ENCODE measurements at places on chromosomes 11 and 22.

GRCh38 chr11:64361659-64362058, 2.7 kb downstream of the RPS6KA4 start:
- DNase-seq, result no peak

DNA sequence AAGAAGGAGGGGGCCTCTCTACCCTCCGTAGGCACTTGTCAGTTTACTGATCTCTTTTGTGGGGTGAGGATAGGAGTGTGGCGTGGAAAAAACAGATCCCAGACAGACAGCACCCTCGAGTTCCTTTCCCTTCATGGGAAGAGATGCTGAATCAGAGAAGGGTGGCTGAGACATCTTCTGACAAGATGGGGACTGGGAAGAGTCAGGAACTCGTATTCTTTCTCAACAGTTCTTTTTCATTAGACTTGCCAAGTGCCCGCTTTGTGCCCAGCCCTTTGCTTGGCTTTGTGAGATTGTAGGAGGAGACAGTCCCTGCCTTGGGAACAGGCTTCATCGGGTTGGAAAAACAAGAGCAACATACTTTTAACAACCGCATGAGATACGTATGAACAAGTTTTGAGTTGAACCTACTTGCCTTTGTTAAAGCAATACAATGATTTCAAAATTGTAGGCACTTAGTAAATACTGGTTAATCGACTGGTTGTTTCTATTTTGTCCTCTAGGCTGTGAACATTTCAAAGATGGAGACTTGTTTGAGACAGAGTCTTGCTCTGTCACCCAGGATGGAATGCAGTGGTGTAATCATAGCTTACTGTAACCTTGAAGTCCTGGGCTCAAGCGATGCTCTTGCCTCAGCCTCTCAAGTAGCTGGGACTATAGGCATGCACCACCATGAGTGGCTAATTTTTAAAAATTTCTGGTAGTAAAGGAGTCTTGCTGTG, 1.1 kb downstream of the RRM1 start:
- DNase-seq, result peak; percentile 31

DNA sequence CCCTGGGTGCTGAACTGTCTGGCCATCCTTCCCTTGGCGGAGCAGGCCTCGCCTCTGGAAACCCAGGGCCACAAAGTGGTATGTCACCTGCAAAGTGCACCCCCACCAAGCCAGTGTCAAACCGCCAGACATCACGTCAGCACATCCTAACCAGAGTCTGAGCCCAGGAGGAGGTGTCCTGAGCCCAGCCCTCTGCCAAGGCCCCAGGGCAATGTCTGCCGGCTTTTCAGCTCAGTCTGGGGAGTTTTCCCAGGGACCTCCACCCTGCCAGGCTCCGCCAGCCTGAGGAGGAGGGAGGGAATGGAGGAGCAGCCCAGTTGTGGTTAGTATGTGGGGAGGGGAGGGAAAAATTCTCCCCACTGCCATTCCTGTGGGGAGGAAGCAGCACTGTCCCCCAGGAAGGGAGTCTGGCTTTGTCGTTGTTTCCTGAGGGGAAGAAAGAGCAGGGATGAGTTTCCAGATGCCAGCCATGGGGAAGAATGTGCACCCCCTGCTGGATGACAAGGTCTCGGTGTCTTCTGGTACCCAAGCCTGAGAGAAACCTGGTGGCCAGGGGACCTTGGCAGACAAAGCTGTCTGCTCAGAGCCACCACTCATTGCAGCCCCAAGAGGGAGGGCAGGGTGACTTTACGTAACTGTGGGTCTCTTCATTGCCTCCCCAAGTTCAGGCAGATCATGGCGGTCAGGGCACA, 81.4 kb upstream of the CD82 start:
- no peak for DNase-seq

- DNase-seq, result no peak
These were observed 8.2 kb downstream of the C11orf21 start for GRCh38 chr11:2293531-2293971.

DNA sequence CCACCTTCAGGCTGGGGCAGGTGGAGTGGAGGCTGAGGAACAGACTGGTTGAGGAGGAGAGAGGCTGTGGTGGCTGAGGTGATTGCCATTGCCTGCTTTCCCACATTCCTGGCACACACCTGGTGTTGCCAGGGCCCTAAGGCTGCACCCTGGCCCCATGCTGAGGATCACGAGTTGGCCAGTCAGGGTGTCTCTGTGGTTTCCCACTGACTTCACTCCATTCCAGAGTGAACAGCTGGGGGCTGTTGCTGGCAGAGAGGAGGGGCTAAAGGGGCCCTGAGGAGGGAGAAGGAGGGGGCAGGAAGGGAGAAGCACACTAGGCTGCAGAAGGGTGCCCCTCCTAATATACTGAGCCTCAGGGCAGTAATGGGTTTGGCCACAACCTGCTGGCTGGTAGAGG, 1.8 kb downstream of the TMEM86A start:
- peak; percentile 39 for DNase-seq

DNA sequence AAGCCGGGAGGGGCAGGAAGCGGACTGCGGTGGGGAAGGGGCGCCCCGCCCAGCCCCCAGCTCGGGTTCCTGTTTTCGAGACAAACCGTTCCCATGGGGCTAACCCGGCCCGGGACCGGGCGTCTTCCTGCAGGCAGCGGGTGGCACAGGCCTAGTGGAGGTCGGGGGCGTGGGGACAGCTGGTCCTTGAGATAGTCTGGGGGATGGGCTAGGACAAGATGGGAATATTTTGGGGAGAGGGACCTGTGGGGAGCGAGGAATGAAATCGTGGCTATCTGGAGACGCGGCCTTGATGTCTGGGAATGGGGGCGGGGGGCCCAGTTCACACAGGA, 1.2 kb upstream of the RASGRP2 start:
- DNase-seq, result no peak

DNA sequence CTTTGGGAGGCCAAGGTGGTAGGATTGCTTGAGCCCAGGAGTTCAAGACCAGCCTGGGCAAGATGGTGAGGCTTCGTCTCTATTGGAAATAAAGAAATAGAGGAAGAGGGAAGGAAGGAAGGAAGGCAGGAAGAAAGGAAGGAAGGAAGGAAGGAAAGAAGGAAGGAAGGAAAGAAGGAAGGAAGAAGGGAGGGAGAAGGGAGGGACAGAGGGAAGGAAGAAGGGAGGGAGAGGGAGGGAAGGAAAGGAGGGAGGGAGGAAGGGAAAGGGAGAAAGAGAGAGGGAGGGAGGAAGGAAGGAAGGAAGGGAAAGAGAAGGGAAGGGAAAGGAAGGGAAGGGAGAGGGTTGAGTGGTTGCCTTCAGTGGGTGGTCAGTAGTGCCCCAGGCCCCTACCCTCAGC, 13.9 kb upstream of the PNPLA3 start:
- no peak for DNase-seq

GRCh38 chr22:24400034-24400725, 27.2 kb upstream of the ADORA2A start:
- DNase-seq, result no peak

DNA sequence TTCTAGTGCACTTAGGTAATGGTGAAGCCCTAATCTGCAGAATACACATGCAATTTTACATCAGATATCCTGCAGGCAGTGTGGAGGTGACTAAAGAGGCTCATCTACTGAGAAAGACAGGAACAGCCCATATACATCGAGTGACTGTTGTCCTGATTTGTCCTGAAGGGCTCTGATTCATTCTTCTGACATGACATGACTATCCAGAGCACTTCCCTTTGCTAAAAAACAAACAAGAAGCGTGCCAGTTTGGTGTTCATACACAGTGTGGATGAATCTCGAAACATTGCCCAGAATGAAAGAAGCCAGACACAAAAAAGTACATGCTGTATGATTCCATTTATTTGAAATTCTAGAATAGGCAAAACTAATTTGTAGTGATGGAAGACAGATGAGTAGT, 48.0 kb upstream of the AMPD3 start:
- no peak for DNase-seq

DNA sequence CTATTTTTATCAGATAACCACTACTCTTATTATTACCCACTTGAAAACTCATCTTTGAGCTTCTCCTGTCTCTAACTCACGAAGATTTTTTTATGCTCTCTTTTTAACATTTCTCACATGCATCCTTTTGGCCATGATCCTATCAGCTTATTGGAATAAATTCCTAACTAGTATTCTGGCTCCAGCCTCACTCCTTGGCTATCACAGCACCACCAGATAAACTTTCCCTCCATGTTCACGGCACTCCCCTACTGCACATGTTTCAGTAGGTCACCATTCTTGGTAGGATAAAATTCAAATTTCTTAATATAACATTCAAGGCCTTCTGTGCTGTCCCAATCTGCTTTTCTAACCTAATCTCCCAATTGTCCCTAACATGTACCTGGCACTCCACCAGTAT, 186.6 kb upstream of the UBASH3B start:
- DNase-seq, result no peak

Data from kidney epithelial cell (primary cell).